Heart left ventricle (tissue), 16 donors: ENCODE measurements at places on chromosomes 5 and 9.

- peak; percentile 38 for DNase-seq
Measured at GRCh38 chr9:68513385-68513784, 27.3 kb downstream of the TMEM252 start.

DNA sequence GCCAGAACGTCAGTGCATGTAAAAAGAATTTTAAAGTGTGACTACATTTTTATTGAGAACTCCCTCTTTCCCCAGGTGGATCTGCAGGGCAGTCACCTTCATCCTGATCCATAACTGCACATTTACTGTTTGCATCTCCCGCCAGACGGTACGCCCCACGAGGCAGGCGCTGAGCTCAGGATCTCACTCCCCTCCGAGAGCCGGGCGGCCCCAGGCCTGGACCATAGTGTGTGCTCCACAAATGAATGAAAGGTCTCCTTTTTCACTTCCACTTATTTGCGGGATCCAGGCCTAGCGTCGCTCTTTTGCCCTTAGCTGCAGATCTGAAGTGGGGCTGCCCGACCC, 378 bp downstream of the DROSHA start:
- DNase-seq, result no peak

- no peak for DNase-seq
Measured at GRCh38 chr9:17587113-17587512, 8.2 kb downstream of the SH3GL2 start.

DNA sequence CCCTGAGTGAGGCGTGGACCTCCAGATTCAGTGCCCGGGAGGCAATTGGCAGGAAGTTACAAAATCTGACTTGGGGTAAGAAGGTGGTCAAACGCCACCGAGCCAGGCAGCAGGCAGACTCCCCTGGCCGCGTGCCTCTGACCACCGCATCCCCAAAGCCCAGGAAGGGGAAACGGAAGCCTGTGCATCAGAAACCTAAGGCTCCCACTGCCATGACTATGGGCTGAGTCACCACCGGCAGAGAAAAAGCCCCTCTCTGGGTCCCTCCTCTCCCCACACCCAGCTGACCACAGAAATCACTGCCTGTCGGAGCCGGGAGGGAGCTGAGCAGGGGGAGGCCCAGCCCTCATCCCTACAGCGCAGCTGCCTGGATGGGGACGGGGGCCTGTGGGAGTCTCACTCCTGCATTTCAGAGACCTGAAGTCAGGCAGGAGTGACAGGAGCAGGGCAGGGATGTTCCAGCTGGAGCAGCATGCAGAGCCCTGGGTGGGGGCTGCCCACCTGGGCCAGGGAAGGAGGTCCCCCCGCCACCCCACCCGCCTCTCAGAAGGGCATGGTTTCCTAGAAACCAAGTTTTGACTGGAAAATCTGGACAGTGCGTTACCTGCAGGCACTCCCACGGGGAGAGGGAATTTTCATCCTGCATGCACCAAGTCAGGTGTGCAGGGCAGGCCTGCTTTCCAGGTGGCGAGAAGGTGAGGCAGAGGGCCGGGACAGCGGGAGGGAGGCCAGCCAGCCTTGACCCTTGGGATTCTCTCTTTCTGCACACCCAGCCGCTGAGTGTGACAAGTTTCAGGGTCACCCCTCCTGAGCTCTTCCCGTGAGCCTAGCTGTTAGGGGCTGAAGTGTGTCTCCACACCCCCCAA, 68.2 kb downstream of the LRSAM1 start:
- no peak for DNase-seq

DNA sequence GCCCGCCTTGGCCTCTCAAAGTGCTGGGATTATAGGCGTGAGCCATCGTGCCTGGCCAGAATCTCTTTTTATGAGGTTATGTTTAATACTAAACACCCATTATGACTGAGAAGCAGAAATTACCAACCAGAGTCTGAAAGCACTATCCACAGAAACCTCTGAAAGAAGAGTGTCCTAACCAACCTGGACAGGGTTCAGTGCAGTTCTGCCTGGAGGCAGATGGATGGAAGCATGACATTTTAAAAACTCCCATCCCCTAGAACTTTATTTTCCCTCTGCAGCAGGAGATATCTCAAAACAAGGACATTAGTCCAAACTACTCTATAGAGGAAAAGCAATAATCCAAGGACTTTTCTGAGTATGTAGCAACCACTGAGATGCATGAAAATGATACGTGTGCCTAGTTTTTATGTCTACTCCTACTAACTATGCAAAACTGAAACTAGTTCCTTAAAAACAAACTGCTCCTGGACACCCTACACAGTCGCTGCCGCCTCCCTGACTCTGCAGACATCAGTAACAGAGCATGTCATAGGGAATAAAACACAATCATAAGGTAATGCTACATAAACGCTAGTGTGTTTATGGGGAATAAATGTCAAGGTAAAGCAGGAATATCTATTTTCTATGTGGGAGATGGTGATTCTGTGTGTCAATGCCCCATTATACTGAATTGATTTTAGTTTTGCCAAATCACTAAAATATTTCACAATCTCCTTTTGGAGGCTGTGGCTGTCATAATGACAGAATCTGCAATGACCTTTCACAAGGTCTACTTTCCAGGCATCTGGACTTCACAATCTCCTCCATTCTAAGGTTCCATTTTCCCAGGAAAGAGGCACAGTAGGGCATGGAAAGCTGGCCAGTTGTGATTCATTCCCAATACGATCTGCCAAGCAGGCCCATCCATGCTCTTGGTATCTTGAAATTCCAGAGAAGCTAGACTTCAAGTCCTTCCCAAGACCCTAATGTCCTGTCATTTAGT, 122.8 kb downstream of the SIL1 start:
- DNase-seq, result no peak

- no peak for DNase-seq
Measured at GRCh38 chr5:91929522-91929817, 546.4 kb upstream of the ARRDC3 start.

DNA sequence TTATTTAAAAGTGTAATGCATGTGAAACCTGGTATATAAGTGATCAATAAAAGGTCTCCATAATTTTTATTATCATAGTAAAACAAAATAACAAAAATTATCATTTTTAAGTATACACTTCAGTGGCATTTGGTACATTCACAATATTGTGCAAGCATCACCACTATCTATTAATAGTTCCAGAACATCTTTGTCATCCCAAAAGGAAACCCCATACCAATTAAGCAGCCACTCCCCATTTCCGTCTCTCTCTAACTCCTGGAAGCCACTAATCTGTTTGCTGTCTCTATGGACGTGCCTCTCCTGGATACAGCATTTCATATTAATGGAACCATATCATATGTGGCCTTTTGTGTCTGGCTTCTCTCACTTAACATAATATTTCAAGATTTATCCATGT, 7.6 kb downstream of the OLFML2A start:
- DNase-seq, result no peak

GRCh38 chr5:10654566-10654965, 90.7 kb downstream of the ANKRD33B start:
- no peak for DNase-seq

DNA sequence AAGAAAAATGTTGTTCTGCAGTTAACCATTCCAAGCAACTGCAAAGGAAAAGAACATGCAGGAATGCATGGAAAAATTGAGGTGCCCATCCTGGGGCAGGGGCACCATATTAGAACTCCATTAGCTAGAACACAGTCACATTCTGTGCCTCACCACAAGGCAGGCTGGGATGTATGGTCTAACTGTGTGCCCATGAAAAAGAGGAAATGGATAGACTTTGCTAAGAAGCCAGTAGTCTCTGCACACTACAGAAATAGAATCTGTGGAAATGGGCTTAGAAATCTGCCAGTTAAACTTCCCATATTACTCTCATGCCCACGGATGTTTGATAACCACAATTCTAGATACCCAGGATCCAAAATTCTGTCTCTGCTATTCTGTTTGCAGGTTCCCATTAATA, 423.8 kb upstream of the SMARCA2 start:
- no peak for DNase-seq

DNA sequence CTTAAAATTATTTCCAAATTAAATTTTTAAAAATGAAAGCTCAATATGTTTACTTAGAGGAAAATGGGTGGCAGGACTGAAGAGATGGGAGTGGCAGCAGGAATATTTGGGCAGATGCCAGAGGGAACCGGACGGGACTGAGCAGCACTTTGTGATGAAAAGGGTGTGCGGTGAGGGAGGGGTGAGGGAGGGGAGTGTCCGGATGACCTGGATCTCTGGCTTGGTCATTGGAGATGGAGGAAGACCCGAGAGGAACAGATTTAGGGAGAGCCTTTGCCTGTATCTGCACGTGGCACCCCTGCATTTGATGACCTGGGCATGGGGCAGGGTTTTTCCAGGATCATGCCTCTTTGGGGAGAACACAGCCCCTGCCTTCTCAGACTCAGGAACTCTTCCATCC, 201.1 kb upstream of the MVB12B start:
- no peak for DNase-seq

DNA sequence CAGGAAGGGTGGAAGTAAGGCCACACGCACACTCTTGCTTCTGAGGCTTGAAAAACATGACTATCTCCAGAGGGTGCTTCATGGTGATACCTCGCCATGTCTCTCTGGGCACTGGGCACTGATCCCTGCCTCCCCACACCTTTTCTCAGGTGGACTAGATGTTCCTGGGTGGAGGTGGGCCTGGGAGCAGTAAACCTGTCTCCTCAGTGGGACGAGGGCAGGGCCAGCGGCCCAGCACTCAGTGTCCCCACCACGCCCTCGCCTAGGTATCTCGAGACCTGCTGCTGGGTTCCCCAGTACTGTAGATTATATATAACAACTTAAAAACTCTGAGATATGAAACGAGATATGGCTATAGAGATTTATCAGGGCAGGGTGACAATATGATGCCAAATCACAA, 5.6 kb downstream of the IFNA13 start:
- no peak for DNase-seq

DNA sequence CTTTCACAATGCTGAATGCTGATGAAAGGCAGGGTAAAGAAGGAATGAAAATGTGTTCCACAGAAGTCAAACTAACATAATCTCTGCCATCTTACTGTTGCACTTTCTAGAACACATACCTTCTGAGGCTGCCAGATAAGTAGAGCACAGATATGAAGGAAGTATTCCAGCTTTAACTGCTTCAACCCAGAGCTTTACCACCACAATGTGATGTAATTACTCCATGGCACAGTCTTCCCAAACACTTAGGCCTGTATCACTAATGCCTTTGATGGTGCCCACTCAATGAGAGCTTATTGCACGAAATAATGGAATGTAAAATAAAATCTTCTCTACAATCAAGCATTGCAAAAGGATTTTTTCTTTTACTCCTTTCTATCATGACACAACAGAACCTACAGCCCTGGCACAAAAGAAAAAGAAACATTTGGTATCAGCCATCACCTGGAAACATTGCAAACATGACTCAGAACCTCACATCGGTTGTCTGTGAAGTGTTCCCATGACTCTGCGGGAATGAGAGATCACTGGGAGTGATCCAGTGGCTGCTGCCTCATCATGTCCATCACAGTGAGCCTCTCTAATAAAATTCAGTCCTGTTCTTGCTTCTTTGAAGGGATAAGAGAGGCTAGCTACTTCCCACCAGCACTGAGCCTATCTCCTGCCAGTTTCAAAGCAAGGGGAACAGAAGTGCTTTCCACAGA, 385.8 kb downstream of the EFNA5 start:
- DNase-seq, result no peak

DNA sequence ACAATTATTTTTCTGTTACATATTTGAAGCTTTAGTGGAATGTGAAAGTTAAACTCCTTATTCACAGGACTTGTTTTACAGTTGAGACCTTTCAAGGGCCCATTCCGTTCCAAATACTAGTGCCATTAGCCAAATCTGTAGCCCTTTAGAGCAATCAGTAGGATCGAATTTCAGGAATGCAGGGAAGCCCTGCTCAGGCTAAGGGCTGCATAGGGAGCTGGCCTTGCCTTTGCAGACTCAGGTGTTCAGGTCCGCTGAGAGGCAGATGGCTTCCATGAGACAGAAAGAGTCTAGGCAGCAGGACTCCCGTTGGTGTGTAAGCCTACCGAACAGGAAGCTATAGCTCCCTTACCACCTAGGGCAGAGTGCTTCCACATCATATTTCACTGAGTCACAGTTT, 150.1 kb upstream of the SLC27A6 start:
- DNase-seq, result no peak

- DNase-seq, result no peak
Measured at GRCh38 chr5:63053019-63053638, 474.5 kb downstream of the LRRC70 start.
